ENCODE measurements at places on chromosomes 2 and 18.

GRCh38 chr18:23519734-23520133, 16.4 kb downstream of the RMC1 start:
- DNase-seq = no peak

GRCh38 chr2:132557694-132558093, 112.3 kb downstream of the LYPD1 start:
- DNase-seq = no peak

DNA sequence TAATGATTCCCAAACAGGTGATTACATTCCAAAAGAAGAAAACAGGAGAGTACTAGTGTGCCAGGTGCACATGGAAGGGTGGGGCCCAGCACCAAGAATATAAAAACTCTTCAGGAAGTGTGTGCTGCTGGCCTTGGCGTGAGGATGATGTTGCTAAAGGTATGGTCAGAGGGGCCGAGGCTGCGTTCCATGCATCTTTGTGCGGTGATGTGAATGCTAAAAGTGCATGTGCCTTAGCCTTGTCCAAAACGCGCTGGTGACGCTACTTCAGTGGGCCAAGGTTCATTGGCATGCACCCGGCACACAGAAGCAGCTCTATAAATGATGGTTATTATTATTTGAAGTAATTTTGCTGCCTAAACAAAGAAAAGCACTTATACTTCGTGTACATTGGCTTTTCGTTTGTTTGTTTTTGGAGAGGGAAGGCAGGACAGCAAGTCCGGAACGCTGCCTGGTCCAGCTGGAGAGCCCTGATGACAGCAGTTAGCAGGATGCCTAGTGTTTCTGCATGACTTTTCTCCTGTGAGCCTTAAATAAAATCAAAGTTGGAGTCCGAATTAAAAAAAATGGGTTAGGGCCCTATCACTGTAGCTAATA, 2.9 kb downstream of the ALKAL2 start:
- no peak for DNase-seq

- no peak for DNase-seq
Observed at GRCh38 chr2:45055162-45055605, 45.9 kb upstream of the SIX2 start.

- no peak for DNase-seq
Observed at GRCh38 chr2:240327566-240327965, 107.9 kb upstream of the GPC1 start.

- no peak for DNase-seq
Observed at GRCh38 chr2:55761526-55761925, 67.9 kb upstream of the PNPT1 start.

- DNase-seq = no peak
Observed at GRCh38 chr2:145748927-145749326, 1229.0 kb upstream of the ZEB2 start.

GRCh38 chr18:34838669-34839068, 128.6 kb downstream of the DTNA start:
- DNase-seq = no peak

GRCh38 chr2:100554798-100555407, 7.9 kb upstream of the PDCL3 start:
- no peak for DNase-seq

DNA sequence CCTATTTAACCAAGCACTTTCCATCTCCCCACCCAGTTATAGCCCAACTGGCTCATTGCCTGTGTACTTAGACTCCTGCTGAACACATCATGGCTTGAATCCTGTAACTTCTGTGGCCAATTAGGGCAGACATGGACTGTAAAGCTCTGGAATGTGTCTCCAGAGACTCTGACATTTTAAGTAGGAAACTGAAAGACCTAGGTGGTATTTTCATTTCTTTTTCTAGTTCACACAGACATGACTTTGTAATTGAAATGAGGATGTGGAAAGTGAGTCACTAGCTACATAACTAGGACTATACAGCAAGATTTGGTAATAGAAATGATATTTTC, 12.2 kb downstream of the DOK1 start:
- no peak for DNase-seq

DNA sequence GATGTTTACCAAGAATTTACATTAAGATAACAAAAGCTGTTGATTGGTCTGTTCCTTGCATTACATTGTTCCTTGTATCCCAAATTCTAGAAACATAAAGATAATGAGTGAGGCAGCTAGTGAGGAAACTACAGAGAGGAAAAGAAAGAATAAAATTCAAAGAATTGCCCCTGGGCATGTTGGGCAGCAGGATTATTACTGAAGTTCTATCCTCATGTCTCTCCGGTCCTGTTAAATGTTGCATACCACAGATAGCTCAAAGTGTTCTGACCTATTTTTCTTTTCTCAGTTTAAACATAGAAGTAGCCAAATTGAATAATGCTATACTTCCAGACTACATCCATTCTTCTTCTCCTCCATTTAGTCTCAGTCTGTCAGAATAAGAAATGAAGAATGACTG, 58.2 kb upstream of the DYNC1I2 start:
- no peak for DNase-seq

- DNase-seq = peak; percentile 87
Observed at GRCh38 chr2:150485871-150486538, 1.5 kb downstream of the RND3 start.

- DNase-seq = no peak
Observed at GRCh38 chr2:117562654-117563053, 251.8 kb upstream of the DDX18 start.

GRCh38 chr2:135005753-135006152, 41.5 kb downstream of the MAP3K19 start:
- no peak for DNase-seq

- DNase-seq = no peak
Observed at GRCh38 chr2:176931588-176932563, 280.7 kb upstream of the HNRNPA3 start.

- no peak for DNase-seq
Observed at GRCh38 chr18:48946329-48946835, 4.4 kb downstream of the SMAD7 start.

DNA sequence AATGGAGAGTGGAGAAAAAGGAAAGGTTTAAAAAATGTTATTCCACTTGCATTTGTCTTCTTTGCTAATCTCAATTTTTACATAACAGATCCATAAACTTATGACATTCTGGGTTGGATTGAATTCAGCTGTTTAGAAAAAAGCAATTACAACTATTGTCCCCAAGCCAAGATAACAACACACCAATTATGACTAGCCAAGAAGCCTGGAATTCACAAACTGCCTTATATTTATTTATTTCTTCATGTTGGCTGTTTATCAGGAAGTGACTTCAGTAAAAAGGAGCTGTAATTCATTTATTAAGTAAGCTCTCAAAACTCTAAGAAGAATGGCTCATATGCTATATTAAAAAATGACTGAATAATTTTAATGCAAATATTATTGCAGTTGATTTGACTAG, 137.4 kb downstream of the CALCRL start:
- DNase-seq = no peak

- DNase-seq = peak; percentile 97
Observed at GRCh38 chr2:30231212-30231995, at the start of gene LBH. Gene LBH (plus strand): TSS chr2:30231534. CDS start chr2:30231739, 205 bp downstream.

GRCh38 chr2:85988175-85988913, 99.6 kb upstream of the ST3GAL5 start:
- no peak for DNase-seq

DNA sequence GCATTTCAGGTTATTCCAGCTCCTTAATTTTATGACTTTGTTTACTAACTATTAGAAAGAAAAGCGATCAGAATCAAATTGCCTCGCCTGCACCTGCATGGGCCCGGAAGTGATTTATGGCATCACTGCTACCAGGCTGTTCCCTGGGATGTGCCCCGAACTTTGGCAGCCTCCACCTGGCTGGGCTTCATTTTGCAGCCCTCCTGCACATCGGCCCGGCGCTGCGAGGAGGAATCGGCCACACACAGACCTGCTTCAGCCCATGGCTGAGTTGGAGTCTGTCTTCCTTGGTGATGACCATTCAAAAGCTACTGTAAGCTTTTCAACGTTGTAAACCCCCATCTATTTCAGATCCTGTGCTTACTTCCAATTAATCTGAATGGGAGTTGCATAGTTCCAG, 638.0 kb downstream of the RNF144A start:
- no peak for DNase-seq

DNA sequence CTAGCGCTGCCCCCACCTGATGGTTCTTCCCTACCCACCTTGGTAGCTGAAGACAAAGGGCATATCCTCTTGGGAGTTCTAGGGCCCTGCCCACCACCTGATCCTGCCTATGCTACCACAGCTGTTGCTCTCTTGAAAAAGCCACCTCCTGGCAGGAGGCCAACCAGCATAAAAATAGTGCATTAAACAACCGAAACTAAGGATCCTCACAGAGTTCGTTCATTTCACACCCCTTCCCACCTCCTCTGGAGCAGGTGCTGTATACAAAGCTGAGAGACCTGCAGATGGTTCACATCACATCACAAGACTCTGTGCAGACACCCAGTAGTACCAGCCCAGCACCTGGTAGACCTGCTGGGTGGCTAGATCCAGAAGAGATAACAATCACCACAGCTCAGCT, 1348.0 kb upstream of the TMEFF2 start:
- DNase-seq = no peak

DNA sequence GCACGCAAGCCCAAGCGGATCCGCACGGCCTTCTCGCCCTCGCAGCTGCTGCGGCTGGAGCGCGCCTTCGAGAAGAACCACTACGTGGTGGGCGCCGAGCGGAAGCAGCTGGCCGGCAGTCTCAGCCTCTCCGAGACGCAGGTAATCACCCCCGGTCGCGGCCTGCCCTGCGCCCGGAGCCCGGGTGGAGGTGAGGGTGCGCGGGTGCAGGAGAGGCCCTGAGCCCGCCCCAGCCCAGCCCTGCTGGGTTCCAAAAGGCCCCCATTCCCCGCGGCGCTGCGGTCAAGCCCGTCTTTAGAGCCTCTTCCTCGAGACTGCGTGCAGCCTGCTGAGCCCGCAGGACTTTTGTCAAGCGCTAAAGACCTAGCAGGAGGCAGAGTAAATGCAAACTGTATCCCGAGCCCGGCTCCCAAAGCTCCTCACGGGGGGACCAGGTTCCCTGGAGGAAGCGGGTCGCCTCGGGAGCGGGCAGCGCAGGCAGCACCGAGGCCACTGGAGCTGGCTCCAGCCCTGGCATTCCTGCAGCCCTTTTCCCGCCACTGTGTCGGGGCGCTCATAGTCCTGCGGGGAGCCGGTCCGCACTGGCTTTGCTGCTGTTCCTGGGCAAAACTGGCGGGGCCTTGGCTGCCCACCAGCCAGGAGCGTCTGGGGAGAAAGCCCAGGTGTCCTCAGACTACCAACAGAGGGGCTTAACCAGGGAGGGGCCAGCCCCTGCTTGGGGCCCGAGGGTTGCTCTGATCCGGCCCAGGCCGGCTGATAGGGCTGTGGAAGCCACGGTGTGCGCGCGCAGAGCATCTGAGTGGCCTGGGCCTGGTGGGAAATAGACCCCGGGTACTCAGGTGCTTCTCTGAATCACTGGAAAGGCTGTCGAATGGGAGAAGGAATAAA, 7.3 kb downstream of the EMX1 start:
- DNase-seq = no peak

- DNase-seq = no peak
Observed at GRCh38 chr18:55318951-55319441, 269.0 kb downstream of the TCF4 start.

DNA sequence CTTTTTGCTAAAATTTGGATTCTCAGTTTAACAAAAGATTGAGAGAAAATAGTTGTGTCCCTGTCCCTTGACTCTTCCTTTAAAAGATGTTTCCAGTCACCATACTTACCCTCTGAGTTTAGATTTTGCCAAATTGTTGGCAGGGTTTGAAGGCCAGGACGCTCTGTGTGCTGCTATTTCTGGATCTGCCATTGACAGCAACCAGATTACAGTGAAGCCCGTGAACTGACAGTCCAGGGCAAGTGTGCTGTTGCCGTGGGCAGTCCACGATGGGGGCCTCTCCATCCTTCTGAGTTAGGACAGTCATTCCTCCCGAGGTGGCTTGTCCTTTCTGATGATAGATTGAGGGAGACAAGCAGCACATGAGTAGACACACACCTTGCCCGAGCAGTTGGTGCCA, 89.9 kb downstream of the PTPRM start:
- DNase-seq = no peak

GRCh38 chr18:47632970-47633635, 297.4 kb downstream of the SMAD2 start:
- DNase-seq = no peak

DNA sequence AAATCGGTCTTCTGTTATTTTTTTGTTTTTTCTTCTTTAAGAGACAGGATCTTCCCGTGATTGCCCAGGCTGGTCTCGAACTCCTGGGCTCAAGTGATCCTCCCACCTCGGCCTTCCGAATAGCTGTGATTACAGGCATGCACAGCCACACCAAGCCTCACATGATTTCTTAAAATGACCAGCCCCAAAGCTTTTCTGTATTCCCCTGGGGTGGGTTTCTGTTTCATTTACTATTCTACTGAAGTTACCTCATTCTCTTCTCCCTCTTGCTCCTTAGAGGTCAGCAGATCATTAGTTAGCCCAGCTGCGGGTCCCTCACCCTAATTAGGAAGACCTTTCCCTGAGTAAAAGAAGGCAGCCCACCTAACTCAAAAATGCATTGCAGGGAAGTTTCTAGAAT, 27.6 kb downstream of the SLC1A4 start:
- DNase-seq = no peak

DNA sequence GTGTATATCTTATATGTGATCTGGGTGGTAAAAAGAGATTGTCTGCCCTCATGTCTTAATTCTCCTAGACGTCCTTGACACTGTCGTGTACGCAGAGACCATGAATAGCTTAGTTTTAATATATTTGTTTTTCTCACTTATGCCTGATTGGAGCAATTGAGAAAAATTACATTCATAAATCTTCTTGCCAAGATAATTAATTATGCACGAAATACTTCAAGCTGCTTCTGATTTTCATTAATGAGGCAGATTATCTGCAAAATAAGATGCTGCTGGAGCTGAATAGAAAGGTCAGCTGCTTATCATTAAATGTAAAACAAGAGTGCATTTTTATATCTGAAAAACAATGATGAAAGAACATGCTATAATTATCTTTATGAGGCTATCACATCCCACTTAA, 95.9 kb downstream of the CCDC141 start:
- no peak for DNase-seq

DNA sequence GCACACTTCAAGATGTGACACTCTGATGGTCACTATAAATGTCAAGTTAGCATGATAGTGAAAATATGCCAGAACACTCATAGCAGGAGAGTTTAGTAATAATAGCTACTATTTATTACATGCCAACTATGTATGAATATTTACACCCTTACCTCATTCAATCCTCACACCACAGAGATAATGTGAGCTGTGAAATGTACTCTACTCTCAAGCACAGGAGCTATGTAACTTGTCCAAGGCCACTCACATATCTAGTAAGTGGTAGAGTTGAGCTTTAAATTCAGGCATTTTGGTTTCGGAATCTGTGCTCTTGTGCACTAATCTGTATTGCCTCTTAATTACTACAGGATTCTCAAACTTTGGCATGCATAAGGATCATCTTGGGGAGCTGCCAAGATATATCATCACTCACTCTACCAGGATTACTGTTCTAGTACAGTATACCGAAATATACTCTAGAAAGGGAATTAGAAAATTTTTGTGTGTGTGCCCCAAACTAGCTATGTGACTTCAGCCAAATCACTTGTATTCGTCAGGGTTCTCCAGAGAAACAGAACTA, 154.3 kb downstream of the PLCL1 start:
- no peak for DNase-seq

Data from spinal cord (tissue), 10 donors.